Mammary epithelial cell (primary cell): ENCODE measurements at places on chromosomes 4 and X.

- DNase-seq, result no peak
Observed at GRCh38 chrX:18676470-18676869, 4.6 kb upstream of the RS1 start.

DNA sequence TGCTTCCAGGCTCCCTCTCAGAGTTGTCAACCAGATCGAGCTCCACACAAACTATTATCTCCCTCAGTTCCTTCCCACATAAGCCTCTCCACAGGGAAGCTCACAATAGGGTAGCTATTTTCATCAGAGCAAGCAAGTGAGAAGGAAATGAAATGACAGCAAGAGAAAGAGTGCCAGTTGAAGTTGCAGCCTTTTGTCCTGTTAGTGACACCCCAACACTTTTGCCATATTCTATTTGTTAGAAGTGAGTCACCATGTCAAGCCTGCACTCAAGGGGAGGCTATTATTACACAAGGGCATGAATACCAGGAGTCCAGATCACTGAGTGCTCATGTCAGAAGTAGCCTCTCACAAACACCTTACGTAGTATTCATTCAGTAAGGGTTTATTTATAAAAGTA is 266.3 kb upstream of the NOCT start:
- DNase-seq, result peak; percentile 16

- DNase-seq, result peak; percentile 27
Observed at GRCh38 chr4:163165217-163166017, 1.3 kb downstream of the NAF1 start.

DNA sequence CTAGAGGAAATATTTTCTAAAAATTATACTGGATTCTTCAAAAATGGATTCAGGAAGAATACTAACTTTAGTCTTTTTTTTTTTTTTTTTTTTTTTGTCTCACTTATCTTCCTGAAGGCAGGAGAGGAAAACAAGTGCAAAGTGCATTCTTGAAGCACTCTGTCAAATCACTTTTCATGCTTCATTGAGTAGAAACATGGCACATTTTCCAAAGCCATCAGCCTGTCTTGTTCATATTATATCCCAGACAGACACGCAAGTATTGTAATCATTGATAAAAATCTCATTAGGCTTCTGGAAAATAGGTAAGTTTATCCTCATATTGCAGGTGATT is 1.2 kb downstream of the BBS12 start:
- no peak for DNase-seq

DNA sequence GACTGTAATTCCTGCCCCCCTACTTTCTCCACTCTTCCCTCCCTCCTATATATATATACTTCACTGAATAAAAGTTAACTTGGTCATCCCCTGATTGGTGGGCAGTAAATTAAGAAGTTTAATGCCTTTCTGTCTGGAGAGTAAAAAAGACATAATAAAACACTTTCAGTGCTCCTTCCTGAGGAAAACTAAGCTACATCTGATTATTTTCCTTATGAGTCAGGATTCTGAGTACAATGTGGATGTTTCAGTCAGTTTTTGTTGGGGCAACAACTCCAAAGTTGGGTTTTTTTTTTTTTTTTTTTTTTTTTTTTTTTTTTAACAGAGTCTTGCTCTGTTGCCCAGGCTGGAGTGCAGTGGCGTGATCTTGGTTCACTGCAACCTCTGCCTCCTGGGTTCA is 22.0 kb upstream of the SUPT20HL2 start:
- DNase-seq, result no peak

- no peak for DNase-seq
Observed at GRCh38 chr4:182137343-182137742, 105.9 kb upstream of the TENM3 start.

GRCh38 chr4:153781280-153781679 is 7.6 kb downstream of the SFRP2 start:
- no peak for DNase-seq

GRCh38 chrX:105910563-105911105 is 88.3 kb downstream of the NRK start:
- no peak for DNase-seq

- peak; percentile 16 for DNase-seq
Observed at GRCh38 chrX:149248073-149248625, 257.0 kb downstream of the IDS start.

GRCh38 chrX:23578079-23578478 is 89.2 kb upstream of the PRDX4 start:
- peak; percentile 17 for DNase-seq

DNA sequence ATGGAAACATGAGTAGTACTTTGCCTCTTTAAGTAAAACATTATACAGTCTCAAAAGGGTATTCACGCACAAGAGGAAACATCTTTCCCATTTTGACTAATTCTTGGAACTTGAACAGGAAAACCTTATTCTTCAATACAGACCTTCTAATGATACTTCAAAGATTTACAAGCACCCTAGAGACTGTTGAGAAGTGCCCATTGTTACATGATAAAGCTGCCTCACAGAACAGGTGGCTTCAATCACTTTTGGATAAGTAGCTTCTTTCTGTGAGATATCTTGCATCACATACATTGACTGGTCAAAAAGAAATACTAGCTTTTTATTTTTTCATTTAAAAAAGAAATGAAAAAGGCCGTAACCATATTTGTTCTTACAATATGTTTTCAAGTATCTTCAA is 219.4 kb downstream of the EPHA5 start:
- DNase-seq, result no peak

DNA sequence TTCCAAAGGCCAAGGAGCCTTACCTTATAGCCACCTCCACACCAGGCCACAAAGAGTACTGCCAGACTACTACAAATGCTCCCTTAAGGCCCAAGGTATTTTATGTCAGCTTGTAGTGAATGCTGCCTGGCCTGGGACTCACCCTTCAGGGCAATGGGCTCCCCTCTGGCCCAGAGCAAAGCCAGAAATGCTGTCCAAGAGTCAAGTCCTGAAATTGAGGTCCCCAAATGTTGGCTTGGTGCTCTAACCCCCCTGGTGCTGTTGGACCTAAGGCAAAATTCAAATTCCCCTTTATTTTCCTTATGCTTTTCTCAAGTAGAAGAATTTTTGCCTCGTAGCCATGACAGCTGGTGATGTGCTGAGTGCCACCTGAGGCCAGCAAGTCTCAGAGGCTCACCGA is 1354.3 kb upstream of the DIAPH2 start:
- DNase-seq, result no peak

GRCh38 chr4:159777689-159778088 is 674.8 kb downstream of the RAPGEF2 start:
- no peak for DNase-seq

DNA sequence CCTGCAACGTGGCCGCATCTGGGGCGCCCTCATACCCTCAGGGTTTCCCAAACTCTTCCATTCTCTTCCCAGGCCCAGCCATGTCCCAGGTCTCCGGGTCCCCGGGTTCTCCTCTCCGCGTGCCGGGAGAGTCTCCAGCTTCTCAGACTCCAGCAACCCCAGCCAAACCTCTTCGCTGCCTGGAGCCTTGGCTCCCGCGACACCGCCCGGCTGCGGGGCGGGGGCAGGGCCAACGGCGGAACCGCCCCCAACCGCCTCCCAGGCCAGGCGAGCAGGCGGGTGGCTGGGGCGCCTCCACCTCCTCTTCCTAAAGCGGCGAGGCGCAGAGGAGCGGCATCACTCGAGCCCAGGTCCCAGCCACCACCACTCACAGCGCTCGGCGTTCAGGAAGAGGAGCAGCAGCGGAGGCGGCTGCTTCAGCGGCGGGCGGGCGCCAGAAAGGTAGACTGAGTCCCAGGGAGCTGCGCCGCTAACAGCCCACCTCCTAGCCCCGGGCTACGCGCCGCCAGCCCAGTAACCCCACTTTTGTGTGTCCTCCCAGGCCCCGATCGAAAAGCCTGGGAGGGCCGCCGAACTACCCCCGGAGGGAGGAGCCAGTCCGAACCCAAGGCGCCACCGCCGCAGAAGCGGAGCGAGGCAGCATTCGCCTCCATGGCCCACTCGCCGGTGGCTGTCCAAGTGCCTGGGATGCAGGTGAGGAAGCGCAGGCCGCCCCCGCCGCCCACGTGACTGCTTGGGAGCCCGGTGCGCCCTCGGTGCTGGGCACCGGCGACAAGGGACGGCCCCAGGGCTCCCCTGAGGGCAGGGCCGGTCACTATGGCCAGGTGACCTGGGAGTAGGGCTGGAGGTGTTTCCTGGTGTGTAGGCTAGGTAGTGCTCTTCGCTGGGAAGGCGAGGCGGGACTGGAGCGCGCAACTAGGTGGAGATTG is at the start of gene STK26:
Gene STK26 (plus strand): TSS at position 336 of the 929 bp plus-strand sequence. CDS start 316 bp downstream, at position 652.
- peak; percentile 76 for DNase-seq

GRCh38 chr4:73187325-73187724 is 71.3 kb downstream of the ANKRD17 start:
- no peak for DNase-seq

GRCh38 chr4:153512162-153512852 is 46.1 kb downstream of the TMEM131L start:
- DNase-seq, result no peak

GRCh38 chr4:151908201-151908600 is 147.4 kb upstream of the GATB start:
- DNase-seq, result no peak

GRCh38 chr4:67355806-67356205 is 189.5 kb downstream of the CENPC start:
- no peak for DNase-seq

DNA sequence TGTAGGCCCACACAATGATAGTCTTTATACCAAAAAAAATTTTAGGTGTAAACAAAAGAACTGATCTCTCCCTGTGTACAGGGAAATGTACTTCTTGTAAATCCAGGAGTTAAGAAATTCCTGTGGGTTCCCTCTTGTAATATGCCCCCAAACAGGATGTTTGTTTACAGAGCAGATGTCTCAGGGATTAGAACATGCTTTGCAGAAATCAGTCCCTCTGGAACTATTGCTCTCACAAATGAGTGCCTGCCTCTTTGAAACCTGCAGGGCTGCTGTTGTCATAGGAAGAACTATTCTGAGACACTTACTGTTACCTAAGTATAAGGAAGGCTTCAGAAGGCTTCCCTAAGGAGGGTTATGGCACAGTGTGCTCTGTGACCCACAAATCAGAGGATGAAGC is 35.6 kb downstream of the PAK3 start:
- no peak for DNase-seq

GRCh38 chrX:12332786-12333347 is 194.6 kb downstream of the FRMPD4 start:
- DNase-seq, result no peak

- DNase-seq, result no peak
Observed at GRCh38 chr4:24923550-24923949, 10.7 kb upstream of the CCDC149 start.

GRCh38 chr4:112371361-112371760 is 74.2 kb downstream of the ALPK1 start:
- DNase-seq, result no peak

DNA sequence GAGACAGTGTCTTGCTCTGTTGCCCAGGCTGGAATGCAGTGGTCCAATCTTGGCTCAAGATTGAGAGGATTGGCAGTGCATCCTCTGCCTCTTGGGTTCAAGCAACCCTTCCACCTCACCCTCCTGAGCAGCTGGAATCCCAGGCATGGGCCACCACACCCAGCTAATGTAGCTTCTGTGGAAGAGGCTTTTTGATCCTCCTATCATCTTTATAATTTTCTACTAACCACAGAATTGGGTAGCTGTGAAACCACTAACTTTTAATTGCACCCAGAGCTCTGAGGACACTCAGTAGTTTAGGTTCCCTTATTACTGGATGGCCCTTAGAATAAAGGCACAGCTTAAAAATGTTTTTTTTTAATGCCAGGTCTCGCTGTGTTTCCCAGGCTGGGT is 8.9 kb upstream of the AGA start:
- DNase-seq, result no peak

- DNase-seq, result no peak
Observed at GRCh38 chr4:100106982-100107381, 83.3 kb downstream of the DDIT4L start.

DNA sequence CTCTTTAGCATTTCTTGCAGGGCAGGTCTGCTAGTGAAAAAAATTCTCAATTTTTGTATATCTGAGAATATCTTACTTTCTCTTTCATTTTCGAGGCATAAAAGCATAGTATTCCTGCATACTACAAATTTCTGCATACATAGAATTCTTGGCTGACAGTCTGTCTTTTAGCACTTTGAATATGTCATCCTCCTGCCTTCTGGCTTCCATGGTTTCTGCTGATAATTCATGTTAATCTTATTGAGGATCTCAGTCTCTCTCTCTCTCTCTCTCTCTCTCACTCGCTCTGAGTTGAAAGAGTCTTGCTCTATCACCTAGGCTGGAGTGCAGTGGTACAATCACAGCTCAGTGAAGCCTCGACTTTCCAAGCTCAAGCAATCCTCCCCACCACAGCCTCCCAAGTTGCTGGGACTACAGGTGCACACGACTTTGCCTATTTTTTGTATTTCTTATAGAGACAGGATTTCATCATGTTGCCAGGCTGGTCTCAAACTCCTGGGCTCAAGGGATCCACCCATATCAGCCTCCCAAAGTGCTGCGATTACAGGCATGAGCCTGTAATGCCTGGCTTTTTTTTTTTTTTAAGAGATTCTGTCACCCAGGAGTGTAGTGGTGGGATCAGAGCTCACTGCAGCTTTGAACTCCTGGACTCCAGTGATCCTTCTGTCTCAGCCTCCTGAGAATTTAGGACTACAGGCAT is 161.3 kb downstream of the FNIP2 start:
- no peak for DNase-seq

- no peak for DNase-seq
Observed at GRCh38 chr4:156146571-156146970, 192.9 kb upstream of the CTSO start.

DNA sequence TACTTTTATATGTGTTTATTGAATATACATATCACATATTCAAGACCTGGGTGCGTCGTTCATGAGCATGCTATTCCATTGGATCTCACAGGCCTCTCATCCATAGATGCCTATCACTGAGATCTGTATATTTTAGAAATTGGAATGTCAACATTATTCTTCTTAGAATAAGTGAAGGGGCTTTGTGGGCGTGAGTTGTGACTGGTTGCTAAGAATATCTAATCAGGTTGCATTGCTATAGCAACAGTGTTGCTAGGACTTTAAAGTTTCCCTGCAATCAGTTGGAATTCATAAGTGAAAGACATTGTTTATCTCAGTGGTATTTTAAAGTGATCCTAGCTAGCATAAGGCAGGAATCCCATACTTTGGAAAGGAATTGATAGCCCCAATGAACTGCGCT is 36.7 kb upstream of the ANK2 start:
- DNase-seq, result no peak

DNA sequence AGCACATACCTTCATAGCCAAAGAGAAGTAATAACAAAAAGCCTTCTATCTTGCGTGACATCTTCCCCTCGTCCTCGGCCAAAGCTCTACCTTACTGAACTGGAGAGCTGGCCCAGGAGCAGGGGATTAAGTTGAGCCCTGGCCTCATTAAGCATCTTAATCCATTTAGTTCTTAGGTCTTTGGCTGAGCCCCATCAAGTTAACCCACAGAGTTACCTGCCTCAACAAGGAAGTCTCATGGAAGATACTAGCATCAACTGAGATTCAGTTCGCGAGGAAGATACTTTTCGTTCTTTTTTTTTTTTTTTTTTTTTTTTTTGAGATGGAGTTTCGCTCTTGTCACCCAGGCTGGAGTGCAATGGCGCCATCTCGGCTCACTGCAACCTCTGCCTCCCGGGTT is at the start of gene RS1:
Gene RS1 (minus strand): TSS at position 101 of the 400 bp plus-strand sequence. CDS start 40 bp downstream, at position 61.
- DNase-seq, result no peak
